ENCODE measurements at places on chromosomes 13 and 19. TPM values are rescaled to one million over a fixed set of nuclear protein-coding genes. Genes with fewer than 3 reads are reported as not detected.

Gene CYP4F8
- not detected for total RNA-seq

Gene CASP14
- total RNA-seq: not detected

Gene CYP4F11
- total RNA-seq: not detected

Gene NHLRC3
- total RNA-seq: 19.4 TPM

Gene DCT
- total RNA-seq: 0.17 TPM

Gene SLC25A30
- total RNA-seq: 16.4 TPM

Gene ATP4B
- total RNA-seq: not detected

Gene WDFY2
- 16.1 TPM for total RNA-seq

Gene LRRC63
- total RNA-seq: 0.17 TPM

Gene LSR
- total RNA-seq: 0.29 TPM

Gene SIGLECL1
- not detected for total RNA-seq

Gene F2RL3
- total RNA-seq: not detected

Gene LGALS4
- not detected for total RNA-seq

Gene SPRY2
- 20.1 TPM for total RNA-seq

Gene CARM1
- total RNA-seq: 49.8 TPM

Gene CEACAM4
- total RNA-seq: not detected

Gene SLITRK6
- total RNA-seq: 0.83 TPM

Gene UBE2L5
- 0.17 TPM for total RNA-seq

Gene USHBP1
- total RNA-seq: 0.15 TPM

Gene ZNF723
- total RNA-seq: not detected

Gene GADD45B
- 26.0 TPM for total RNA-seq

Gene IGSF23
- total RNA-seq: 0.17 TPM

Gene DENND1C
- total RNA-seq: not detected
